H9 (cell line): ENCODE measurements at places on chromosomes 5 and 9. TPM values are rescaled to one million over a fixed set of nuclear protein-coding genes. Genes with fewer than 3 reads are reported as not detected.

KIAA0825 gene
- 1.8 and 1.9 TPM in 2 replicates for total RNA-seq

THBS4 gene
- 18.6 and 19.0 TPM in 2 replicates for total RNA-seq

SLC27A6 gene
- 3.0 and 3.3 TPM in 2 replicates for total RNA-seq

DCP2 gene
- total RNA-seq: 164 and 176 TPM in 2 replicates

TIMD4 gene
- not detected in 2 replicates for total RNA-seq

LNPEP gene
- total RNA-seq: 3.6 and 4.1 TPM in 2 replicates

MEGF10 gene
- 36.5 and 38.5 TPM in 2 replicates for total RNA-seq

OR1L4 gene
- not detected in 2 replicates for total RNA-seq

IL13 gene
- total RNA-seq: not detected in 2 replicates

ZER1 gene
- 23.1 and 24.2 TPM in 2 replicates for total RNA-seq

SPATA31C1 gene
- total RNA-seq: 0.15 TPM in 2 replicates

FSTL4 gene
- 5.7 and 6.0 TPM in 2 replicates for total RNA-seq

PTGS1 gene
- 1.0 and 1.3 TPM in 2 replicates for total RNA-seq

MCCC2 gene
- 62.7 and 64.2 TPM in 2 replicates for total RNA-seq

GABRA6 gene
- total RNA-seq: not detected in 2 replicates

PCDHGB1 gene
- 5.0 and 5.2 TPM in 2 replicates for total RNA-seq

TAL2 gene
- total RNA-seq: 0.50 and 1.1 TPM in 2 replicates

DMRT3 gene
- total RNA-seq: not detected in 2 replicates

SLC28A3 gene
- total RNA-seq: not detected in 2 replicates

CA9 gene
- 0.94 and 1.9 TPM in 2 replicates for total RNA-seq

FUT7 gene
- total RNA-seq: not detected in 2 replicates

HAVCR2 gene
- not detected in 2 replicates for total RNA-seq

C7 gene
- 0.52 and 0.70 TPM in 2 replicates for total RNA-seq

CKMT2 gene
- 1.5 and 1.8 TPM in 2 replicates for total RNA-seq
